ELR (cell line): ENCODE measurements at places on chromosomes 4 and X.

- DNase-seq, result no peak
Observed at GRCh38 chrX:96707804-96708203, 23.2 kb downstream of the DIAPH2 start.

- no peak for DNase-seq
Observed at GRCh38 chrX:120697053-120697452, 67.2 kb upstream of the C1GALT1C1 start.

- no peak for DNase-seq
Observed at GRCh38 chr4:155434366-155434765, 57.6 kb upstream of the MAP9 start.

- peak; percentile 34 for DNase-seq
Observed at GRCh38 chr4:187685247-187685646, 310.3 kb upstream of the ZFP42 start.

DNA sequence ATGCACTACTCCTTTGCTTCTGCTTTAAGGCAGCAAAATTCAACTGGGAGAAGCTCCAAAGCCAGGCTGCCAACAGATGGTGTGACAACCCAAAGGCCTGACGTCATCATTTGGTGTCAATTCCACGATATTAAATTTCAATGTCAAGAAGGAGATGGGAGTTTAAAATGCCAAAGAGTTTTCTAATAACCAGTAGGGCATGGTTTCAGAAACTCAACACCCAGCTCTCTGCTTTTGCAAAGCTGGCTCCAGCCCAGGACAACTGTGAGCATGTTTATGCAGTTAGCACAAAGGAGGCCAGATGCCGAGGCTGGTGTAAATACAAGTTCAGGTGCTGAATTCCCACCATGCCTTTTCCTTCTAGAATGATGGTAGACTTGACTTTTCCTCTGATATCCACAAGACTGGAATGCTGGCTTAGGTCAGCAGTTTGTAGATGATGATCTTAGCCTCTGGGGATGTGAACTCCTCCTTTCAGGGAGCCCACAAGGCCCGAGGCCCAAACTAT lies 67.3 kb downstream of the AFAP1 start:
- peak; percentile 59 for DNase-seq

GRCh38 chrX:107659768-107660167 lies 31.5 kb downstream of the PRPS1 start:
- peak; percentile 60 for DNase-seq

DNA sequence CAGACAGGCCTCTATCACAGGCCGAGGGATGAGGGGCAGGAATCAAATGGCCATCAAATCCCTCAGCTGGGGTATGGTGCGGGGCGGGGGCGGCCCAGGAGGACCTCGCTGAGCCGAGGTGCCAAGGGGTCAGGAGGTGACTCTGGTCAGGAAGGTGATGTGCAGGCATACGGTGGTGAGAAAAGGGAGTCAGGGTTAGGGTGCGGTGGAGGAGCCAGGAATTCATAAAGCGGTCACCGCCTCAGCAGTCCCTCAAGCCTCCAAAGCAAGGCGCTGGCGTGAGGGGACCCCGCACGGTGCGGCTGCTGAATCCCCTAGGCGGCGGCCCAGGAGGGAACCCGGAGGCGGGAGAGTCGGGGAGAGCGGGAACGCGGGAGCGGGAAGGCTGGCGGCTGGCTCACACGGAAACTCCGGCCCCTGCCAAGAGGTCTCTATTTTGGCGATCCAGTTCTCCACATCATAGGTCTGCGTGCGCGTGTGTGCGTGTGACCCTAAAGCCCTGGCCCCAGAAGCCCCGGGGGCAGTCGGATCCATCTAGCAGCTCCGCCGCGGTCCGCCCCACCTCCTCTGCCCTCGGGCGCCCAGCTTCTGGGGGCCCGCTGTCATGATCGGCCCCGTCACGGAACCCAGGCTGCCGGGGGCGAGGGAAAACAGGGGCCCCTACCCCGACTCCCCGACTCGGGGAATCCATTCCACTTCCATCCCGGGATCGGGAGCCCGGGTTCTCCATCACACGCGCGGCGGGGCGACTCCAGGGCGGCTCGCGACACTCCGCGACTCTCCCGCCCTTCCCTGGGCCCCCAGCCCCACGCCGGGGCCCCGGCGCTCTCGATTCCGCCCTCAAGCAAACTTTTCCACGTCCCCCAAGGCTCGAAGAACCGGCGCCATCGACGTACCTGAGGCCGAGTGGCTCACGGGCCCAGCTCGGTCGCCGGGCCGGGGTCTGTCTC lies 593 bp downstream of the ELF4 start:
- peak; percentile 62 for DNase-seq

GRCh38 chrX:38220024-38220414 lies 652 bp downstream of the SRPX start:
- peak; percentile 80 for DNase-seq

- peak; percentile 67 for DNase-seq
Observed at GRCh38 chr4:57233386-57233785, 123.2 kb upstream of the IGFBP7 start.

DNA sequence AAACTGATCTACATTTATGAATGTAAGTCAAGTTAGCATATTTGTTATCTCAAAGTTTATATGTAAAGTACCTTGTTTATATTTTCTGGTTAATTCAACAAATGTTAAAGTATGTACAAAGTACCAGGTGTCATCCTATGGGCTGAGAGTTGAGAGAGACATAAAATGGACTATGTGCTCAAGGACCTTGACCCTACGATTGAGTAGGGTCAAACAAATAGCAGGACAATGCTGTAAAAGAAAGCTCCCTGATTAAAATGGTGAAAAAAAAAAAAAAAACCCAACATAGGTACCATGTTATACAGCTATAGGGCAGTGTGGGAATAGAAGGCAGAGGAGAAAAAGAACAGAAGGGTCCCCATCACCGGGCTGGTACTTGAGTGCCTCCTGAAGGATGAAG lies 123.4 kb downstream of the CDS1 start:
- no peak for DNase-seq
